ENCODE measurements at places on chromosomes 12 and 14. TPM values are rescaled to one million over a fixed set of nuclear protein-coding genes. Genes with fewer than 3 reads are reported as not detected.

DBX2 gene
- total RNA-seq = 2.0 TPM

LRRK2 gene
- 32.9 TPM for total RNA-seq

CCDC91 gene
- 66.2 TPM for total RNA-seq

OTOGL gene
- 9.2 TPM for total RNA-seq

SRRM4 gene
- 53.2 TPM for total RNA-seq

GAPDH gene
- 2,405 TPM for total RNA-seq

RAB15 gene
- total RNA-seq = 65.9 TPM

A2M gene
- 167 TPM for total RNA-seq

- no peak for DNase-seq
Measured at GRCh38 chr14:92481386-92481785, 32.2 kb upstream of the RIN3 start.

- DNase-seq = no peak
Measured at GRCh38 chr12:122856999-122857671, 21.9 kb downstream of the HIP1R start.

DNA sequence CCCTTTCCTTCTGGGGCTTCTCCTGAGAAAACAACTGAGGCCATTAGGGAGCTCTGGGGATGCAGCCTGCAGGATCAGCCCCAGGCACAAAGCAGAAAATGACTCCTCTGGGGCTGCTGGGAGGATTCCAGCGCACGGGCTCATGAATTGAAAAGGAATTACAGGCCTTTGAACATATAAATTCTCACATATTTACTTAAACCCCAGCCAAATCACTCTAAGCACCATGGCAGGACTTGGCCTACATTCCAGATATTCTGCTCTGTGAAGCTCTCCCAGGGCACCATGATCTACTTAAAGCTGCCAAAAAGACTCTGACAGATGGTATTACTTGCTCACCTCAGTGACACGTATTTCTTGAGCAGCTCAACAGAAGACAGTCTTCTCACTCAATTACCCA lies 87.2 kb downstream of the ZFC3H1 start:
- no peak for DNase-seq

- DNase-seq = no peak
Measured at GRCh38 chr14:70171726-70172125, 17.0 kb downstream of the SLC8A3 start.

- no peak for DNase-seq
Measured at GRCh38 chr12:57547288-57548012, 458 bp upstream of the DCTN2 start.

DNA sequence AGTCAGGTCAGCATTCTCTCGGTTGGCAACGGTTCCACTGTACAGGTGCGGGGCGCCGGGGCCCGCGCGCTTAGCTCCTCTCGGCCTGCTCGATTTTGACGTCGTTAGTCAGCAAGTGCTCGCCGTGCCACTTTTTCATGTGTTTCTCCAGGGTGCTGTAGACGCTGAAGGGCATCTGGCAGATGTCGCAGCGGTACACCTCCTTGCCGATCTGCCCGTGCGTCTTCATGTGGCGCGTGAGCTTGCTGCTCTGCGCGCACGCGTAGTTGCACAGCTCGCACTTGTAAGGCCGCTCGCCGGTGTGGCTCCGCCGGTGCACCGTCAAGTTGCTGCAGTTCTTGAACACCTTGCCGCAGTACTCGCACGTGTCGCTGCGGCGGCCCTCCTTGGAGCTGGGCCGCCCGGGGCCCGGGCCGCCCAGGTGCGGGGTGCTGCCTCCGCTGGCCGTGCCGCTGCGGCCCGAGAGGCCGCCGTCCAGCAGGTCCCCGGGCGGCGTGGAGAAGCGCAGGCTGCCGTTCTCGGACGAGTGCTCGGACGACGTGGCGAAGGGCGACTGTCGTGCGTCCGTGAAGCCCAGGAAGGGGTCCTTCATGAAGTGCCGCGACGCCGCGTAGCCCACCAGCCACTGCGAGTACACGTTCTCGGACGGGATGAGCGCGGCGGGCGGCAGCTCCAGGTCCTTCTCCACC lies 97.8 kb downstream of the BCL11B start:
- DNase-seq = no peak

- no peak for DNase-seq
Measured at GRCh38 chr14:77808250-77808649, 8.3 kb downstream of the ADCK1 start.

DNA sequence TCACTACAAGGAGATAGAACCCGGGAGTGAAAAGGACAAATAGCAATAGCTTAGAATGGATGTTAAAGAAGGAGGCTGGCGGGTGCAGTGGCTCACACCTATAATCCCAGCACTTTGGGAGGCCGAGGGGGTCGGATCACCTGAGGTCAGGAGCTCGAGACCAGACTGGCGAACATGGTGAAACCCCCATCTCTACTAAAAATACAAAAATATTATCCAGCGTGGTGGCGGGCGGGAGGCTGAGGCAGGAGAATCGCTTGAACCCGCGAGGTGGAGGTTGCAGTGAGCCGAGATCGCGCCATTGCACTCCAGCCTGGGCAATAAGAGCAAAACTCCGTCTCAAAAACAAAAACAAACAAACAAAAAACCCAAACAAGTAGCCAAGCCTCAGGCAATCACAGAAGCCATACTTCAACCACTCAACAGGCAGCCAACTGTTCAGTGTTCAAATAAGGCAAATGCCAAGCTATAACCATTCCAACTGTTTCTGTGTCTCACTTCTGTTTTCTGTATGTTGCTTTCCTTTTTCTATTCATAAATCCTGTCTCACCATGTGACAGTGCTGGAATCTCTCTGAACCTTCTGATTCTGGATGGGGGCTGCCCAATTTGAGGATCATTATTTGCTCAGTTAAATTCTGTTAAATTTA lies 3.9 kb upstream of the SPTLC2 start:
- DNase-seq = no peak

DNA sequence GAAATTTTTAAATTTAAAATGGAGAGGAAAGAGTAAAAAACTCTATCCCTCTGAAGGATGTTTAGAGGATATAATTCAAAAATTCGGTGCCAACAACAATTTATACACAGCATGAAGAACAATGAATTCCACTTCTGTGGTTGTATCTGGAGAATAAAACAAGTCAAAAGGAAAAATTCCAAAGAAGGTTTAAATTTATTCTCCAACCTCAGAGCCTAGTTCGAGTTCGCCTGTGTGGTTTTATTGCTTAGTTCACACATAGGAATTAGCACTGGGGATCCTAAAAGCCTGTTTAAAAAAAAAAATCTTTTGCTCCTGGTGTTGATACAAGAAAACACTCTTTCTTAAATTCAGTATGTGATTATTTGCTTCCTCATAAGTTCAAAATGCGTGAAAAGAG lies 79.2 kb downstream of the LLPH start:
- DNase-seq = no peak

GRCh38 chr14:72666610-72667009 lies 227.3 kb downstream of the DPF3 start:
- DNase-seq = no peak

GRCh38 chr12:124823272-124823970 lies 40.2 kb downstream of the SCARB1 start:
- no peak for DNase-seq

GRCh38 chr14:85380881-85381280 lies 149.1 kb upstream of the FLRT2 start:
- no peak for DNase-seq

- DNase-seq = no peak
Measured at GRCh38 chr12:105341010-105341409, 10.5 kb downstream of the C12orf75 start.

DNA sequence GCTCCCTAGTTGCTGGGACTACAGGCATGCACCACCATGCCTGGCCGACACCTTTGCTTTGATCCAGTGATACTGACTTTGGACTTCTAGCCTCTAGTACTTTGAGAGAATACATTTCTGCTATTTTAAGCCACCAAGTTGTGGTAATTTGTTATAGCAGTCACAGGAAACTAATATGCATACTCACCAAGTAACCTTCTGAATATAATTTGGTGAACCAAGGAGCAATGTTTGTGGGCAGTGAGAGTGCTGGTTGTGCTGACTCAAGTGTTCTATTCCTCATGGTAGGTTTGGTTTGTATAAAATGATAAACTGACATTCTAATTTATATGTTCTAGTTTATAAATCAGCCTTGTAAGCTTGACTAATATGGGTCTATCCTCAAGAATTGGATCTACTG lies 42.4 kb upstream of the MMP19 start:
- no peak for DNase-seq

DNA sequence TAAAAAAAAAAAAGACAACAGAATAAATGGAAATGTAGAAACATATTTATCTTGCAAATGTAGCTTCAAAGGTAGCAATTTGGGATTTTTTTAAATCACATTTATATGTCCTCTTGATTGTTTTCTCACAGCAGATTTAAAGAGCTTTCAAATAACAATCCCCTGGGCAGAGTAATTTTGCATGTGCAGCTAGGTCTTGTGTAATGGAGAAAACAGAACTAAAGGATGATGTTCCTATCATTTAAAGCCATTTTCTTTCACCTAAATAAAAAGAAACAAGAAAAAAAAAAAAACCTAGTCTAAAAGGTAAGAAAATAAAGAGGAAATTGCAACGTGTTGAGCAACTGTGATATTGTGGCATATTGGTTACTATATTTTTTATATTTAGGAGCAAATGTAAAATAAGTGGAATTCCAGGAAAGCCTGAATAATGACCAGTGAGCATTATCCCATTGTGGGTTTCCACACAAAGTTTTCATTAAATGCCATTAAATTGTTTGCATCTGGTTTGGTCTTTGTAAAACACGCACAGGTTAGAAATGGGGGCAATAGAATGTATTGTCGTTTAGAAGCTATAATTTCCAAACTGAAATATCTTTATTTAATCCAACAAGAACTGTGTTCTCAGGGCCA lies 215.6 kb downstream of the SLC6A15 start:
- DNase-seq = no peak

- no peak for DNase-seq
Measured at GRCh38 chr12:6883683-6884082, 10.6 kb upstream of the SPSB2 start.

- DNase-seq = no peak
Measured at GRCh38 chr14:27228053-27228452, 630.2 kb upstream of the NOVA1 start.
